ENCODE measurements at places on chromosomes 4 and X.

- peak; percentile 7 for DNase-seq
These were observed 49.7 kb downstream of the RASL11B start for GRCh38 chr4:52911684-52912294.

- no peak for DNase-seq
These were observed 56.7 kb downstream of the PRPS1 start for GRCh38 chrX:107684956-107685385.

DNA sequence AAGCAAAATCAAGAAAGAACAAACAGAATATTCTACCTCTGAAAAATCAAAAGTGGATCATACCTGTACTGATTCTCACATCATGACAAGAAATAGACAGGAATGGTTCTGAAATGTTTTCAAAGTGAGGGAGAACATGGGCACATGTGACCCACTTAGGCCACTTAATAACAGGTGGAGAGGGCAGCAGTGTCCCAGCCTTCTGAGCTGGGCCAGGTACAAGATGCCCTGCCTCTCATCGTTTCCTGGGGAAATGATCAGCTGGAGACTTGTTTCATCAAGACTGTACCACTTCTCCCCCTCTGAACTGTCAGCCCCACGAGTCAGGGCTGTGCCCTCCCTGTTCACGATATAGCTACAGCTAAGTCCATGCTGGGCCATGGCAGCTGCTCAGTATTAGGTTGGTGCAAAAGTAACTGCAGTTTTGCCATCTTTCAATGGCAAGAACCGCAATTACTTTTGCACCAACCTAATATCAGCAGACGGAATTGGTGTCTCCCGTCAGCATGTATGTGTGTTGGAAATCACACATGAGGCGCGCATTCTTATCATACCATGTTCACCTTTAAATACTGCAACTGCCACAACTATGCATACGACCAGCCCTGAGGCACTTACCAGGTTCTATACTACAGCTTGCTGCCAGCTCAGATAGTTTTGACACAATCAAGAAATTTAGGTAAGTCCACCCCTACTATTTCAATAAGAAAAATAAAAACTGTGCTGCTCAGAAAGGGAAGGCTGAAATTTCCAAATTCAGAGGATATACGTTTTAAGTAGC is 71.4 kb downstream of the GATB start:
- no peak for DNase-seq

GRCh38 chr4:24285759-24286158 is 298.6 kb downstream of the DHX15 start:
- DNase-seq = no peak

GRCh38 chr4:87975466-87975865 is at the start of gene SPP1:
Gene SPP1, plus strand, starts transcription at chr4:87975714. Its CDS starts 1,182 bp downstream, at chr4:87976896.
- DNase-seq = peak; percentile 78

Data from bone marrow (tissue), 2 donors.